Stimulated activated CD4-positive, alpha-beta T cell treated with anti-CD3 and anti-CD28 coated beads, TNF-alpha, amount 100 ng/mL, for 4 hours (primary cell): ENCODE measurements at places on chromosomes 2 and 18.

DNA sequence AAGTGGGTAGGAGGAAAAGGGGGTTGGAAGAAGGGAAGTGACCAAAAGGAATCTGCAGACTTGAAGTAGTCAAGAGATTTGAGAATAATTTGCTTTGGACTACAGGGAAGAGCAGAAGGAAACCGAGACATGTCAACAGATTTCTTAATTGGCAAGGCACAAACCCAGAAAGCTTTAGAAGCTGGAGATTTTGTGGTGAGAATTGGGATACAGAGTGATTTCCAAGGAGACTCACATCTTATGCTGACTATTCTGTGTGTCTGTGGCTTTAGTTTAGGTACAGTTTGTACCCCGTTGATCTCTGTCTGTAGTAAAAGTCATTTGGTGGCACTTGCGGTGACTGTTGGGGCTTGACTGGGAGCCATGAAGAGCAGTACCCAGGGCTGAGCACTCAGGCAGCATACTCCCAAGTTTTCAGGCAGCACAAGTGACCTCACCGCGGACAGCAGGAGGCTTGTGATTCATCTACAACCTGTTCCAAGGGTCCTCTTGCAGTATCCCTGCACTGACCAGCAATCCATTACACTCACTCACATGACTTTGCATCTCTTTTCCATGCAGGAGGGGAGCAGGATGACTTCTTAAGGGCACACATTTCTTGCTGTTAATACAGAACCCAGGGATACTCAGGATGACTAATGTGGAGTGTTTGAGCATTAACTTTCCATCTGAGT is 97.1 kb upstream of the TNP1 start:
- DNase-seq: no peak

DNA sequence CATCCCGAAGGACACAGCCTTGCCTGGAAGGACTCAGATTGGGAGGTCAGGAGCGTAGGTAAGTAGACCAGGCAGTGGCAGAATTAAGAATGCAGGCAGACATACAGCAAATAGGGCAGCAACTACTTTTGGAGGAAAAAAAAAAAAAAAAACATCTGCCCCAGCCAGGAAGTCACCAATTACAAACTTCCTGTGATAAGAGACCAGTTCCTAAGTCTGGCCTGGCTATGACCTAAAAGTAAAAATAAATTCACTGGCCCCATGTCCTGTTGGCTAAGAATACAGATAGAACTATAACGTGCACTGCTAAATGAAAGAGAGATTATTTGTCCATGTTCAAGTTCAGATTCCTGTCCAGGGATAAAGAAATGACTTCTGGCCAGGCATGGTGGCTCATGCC is 45.2 kb upstream of the NOSTRIN start:
- no peak for DNase-seq

GRCh38 chr2:205056151-205056561 is 510.9 kb downstream of the PARD3B start:
- no peak for DNase-seq

GRCh38 chr18:11367351-11367750 is 218.0 kb upstream of the PIEZO2 start:
- no peak for DNase-seq

GRCh38 chr2:239968717-239969116 is 56.4 kb downstream of the NDUFA10 start:
- no peak for DNase-seq

DNA sequence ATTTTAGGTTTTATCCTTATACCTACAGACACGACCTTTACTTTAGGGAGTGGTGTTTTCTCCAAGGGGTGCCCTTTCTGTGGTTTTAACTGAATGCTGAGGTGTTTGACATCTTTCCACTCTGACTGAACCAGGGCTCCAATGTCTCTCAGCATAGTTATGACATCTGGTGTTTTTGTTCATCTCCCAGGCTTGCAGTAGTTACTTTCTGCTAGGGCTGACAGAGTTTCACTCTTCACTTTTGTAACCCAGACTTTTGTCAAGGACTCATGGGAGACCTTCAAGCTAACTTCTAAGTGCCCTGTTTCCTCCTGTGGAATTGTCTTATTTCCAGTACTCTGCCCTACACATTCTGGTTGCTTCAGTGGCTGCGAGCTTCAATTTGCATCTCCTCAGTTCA is 103.1 kb downstream of the CCDC85A start:
- no peak for DNase-seq

- no peak for DNase-seq
Measured at GRCh38 chr2:26172871-26173775, at the start of gene GAREM2. Gene GAREM2 (plus strand): TSS chr2:26173088. CDS start chr2:26173221, 133 bp downstream.

DNA sequence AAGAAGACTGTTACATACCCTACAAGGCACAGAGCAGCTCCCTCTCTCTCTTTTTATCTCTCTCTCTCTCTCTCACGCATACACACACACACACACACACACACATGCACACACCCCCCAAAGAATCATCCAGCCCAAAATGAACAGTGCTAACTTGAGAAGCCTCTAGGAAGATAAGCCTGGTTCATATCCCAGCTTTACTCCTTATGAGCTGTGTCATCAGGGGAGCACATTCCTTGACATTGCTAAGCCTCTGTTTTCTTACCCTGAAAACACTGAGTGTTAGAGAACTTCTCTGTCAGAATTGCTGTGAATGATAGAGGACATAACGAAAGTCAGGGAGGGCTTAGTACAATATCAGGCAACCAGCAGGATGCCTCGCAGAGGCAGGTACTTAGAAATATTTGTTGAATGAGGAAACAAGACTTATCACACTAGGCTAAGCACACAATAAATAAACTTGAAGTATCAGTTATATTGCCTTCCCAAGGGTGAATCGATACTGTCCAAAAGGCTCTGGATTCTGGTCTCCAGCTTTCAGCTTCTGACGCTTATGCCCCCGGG is 725.6 kb upstream of the ID2 start:
- DNase-seq: no peak

DNA sequence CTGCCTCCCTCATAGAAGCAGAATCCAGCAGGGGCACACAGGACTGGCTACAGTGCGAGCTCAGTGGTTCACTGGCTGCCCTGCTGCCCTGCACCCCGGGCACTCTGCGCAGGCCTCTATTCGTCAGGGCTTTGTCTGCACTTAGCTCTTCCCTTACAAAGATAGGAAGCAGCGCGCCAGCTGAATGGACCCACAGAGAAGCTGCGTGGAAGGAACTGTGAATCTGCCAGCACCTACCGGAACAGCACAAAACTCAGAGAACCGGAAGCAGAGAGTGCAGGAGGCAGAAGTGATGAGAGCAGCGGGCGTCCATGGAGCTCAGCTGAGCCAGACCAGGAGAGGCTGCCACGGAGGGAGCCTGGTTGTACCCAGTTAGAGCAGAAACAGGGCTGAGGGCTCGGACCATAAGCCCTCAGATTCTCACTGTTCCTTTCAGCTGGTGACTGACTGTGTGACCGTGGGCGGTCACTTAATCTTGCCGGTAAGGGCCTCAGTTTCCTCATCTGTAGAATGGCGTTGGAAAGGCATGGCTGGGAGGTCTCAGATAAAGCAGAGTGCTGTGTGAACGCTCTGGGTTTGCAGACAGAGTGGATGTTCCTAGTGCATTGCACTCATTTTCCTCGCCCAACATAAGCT is 23.1 kb upstream of the SLC66A3 start:
- DNase-seq: no peak

GRCh38 chr18:23596183-23596582 is 9.9 kb upstream of the NPC1 start:
- no peak for DNase-seq

- DNase-seq: no peak
Measured at GRCh38 chr2:151363709-151364108, 6.3 kb downstream of the TNFAIP6 start.

DNA sequence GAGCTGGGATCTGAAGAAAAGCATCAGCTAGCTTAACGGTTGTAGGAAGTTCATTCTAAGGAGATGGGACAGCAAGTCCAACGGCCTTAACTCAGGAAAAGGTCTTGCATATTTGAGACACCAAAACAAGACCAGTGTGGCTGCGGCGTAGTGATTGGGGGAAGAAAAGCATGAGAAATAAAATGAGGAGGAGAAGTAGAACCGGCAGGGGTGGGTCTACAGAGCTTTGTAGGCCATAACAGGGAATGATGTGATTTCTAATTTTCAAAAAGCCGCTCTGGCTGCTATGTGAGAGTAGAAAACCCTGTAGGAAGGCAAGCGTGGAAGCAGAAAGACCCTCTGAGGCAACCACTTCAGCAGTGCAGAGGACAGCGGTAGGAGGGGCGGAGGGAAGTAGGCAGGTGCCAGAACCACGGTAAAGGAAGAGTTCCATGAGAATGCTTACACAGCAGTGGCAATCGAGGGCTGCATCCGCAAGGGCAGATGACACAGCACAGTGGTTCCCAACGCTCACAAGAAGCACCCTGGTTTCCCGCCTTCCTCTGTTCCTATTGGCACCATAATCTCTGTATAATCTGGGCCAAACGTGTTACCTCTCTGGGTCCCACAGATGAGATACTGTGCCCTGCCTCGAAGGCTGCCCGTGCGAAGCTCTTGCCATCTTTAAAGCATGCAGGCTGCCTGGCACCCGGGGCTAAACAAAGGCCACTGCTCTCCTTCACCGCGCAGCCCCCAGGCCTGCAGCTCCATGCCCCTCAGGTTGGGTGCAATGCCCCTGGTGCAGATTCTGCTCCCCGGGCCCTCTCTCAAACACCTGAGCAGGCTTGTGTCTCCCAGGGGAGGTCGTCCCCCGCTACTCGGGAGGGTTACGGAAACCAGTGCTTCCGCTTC is 795 bp downstream of the ANKRD39 start:
- no peak for DNase-seq

GRCh38 chr2:216159646-216160045 is 50.5 kb downstream of the XRCC5 start:
- DNase-seq: no peak

GRCh38 chr2:56184500-56185011 is 766 bp downstream of the CCDC85A start:
- no peak for DNase-seq

GRCh38 chr18:24488824-24489493 is 28.5 kb downstream of the HRH4 start:
- no peak for DNase-seq

- DNase-seq: no peak
Measured at GRCh38 chr2:15822151-15823044, 118.0 kb upstream of the MYCN start.

DNA sequence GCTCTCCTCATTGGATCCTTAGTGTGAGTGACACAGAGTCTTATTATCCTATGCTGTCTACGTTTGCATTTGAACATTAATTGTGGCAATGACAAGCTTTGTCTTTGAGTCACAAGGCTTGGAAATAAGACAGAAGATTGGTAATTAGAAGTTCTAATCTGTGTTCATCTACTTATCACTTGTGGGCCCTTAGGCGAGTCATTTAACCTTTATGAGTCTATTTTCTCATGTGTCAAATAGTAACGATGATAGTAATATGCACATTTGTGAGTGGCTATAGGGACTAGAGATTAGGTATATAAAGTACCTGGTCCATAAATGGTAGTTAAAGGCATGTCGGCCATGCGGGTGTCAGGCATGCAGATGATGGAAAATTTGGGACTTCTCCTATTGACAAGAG is 105.6 kb upstream of the NABP1 start:
- DNase-seq: no peak

GRCh38 chr2:166891727-166892126 is 3.4 kb downstream of the XIRP2 start:
- DNase-seq: no peak

GRCh38 chr2:106127282-106127771 is 66.8 kb downstream of the UXS1 start:
- DNase-seq: no peak

DNA sequence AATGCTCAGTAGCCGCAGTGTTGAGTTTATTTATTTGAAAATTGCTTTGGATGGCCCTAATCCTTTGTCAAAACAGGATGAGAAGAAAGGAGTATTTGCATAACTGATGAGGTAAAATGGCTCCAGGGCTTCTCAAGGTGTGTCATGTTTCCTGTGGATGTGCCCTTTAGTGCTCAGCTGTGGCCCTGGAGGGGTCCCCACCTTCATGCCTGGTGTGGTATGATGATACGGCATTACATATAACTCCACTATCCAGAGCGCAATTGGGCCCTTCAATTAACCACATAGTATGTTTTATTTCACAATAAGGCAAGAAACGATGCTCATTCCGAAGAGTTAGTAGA is 39.8 kb upstream of the TMEM178A start:
- no peak for DNase-seq

DNA sequence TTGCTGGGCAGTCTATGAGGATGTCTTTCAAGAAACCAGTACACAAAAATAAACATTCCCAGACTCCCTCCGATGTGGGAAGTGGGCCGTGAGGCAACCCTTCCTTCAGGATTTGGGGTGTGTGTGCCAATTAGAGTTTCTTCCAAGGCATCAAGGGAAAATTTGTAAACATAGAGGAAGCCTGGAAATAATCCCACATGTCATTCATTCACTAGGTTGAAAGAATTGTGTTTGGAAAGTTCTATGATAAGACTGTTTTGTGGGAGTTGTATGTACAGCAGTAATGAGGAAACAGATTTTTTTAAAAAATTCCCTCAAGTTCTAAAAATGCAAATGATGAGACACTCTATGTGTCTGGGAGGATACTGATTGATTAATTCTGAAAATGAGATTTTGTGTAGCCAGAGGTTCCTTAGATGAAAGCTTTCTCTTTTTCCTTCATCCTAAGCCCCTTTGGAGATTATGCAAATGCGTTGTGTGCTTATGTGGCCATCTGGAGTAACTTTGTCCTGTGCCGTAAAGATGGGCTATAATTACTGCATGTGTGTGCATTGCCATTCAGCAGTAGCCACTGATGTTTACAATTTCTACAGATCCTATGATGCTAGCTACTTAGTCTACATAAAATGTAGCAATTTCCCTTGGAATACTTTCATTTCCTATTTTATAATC is 107.8 kb upstream of the TPO start:
- DNase-seq: no peak
